ENCODE measurements at places on chromosomes 11 and 22.

DNA sequence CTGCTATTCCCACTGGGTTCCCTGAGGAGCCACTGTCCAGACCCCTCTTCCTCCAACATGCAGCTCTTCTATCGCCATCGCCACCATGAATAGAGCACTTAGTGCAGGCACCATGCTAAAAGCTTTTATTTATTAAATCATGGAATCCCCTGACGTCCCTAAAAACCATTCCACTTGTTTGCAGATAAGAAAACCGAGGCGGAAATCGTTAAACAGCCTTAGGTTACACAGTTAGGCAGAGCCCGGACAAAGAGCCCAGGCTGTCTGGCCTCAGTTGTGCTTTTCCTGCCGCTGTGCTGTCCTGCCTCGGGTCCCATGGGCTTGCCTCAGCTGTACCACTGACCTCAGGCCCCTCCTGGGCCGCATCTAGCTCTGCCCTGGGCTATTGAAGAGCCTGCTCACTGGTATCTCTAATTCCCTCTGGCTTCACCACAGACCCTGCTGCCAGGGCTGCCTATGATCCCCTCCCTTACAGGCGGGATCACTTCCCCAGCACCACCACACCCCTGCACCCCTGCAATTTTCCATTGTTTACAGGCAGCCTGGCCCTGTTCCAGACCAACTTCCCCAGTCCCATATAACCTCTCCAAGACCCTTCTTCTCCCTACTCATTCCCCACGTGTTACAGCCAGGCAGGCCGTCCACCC is 13.0 kb upstream of the TUB start:
- no peak for DNase-seq

- DNase-seq: no peak
These were observed 27.6 kb downstream of the RIBC2 start for GRCh38 chr22:45441138-45441537.

- DNase-seq: no peak
These were observed 74.2 kb downstream of the MYO7A start for GRCh38 chr11:77201991-77202841.

GRCh38 chr11:115933564-115933963 is 429.3 kb upstream of the CADM1 start:
- DNase-seq: no peak

DNA sequence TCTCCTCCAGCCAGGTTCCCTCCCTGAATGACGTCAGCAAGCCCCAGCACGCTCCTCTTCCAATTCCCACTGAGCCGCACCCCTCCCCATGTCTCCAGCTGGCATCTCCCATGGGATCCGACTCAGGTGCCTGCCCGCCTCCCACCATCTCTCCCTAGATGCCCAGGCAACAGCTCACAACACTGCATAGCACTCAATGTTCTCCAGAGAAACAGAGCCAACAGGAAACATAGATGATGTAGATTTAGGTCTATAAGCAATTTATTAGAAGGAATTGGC is 532.3 kb downstream of the BRD1 start:
- DNase-seq: no peak

DNA sequence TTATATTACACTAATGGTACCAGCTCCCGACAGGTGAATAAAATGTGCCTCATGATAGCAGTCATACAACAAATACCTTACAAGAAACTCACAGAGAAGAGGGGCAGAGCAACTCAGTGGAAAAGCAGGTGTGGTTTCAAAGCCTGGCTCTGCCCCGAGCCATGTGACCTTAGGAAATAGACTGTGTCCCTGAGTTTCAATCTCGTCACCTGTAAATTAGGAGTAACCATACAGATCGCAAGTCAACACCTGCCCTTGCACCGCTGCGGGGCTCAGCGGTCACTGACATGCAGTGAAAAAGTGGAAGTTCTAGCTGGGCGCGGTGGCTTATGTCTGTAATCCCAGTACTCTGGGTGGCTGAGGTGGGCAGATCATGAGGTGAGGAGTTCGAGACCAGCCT is 11.9 kb upstream of the MRTFA start:
- no peak for DNase-seq

- no peak for DNase-seq
These were observed 88.3 kb downstream of the NAV2 start for GRCh38 chr11:19800714-19801519.

DNA sequence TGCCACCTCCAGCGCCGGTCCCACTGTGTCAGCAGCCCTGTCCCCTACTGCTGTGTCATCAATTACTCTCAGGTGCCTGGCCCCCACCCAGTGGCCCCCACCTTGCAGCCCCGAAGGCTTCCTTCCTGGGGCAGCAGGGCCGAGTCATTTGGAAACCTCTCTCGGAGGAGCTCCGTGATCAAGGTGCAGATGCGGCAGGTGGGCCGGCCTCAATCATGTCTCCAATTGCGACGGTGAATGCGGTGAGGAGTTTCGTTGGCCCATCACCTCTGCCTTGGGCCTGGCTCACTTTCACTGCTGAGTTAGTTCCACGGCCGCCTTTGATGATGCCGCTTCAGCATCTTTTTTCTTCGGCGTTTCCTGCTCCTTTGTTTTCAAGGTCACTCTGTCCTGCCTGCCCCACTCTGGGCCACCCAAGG is 11.3 kb upstream of the CXCR5 start:
- no peak for DNase-seq

DNA sequence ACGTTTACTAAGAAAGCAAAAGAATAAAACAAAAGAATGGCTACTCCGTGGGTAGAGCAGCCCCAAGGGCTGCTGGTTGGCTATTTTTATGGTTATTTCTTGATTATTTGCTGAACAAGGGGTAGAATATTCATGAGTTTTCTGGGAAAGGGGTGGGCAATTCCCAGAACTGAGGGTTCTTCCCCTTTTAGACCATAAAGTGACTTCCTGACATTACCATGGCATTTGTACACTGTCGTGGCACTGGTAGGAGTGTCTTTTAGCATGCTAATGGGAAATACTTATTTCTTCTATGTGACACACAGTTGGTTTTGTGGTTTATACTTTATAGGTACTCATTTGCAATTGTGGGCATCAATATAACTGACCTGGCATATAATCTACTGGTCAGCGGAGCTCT is 56.3 kb downstream of the SLN start:
- no peak for DNase-seq

- DNase-seq: no peak
These were observed 56.6 kb upstream of the WNT7B start for GRCh38 chr22:46033256-46034200.

- DNase-seq: no peak
These were observed 11.6 kb downstream of the IL2RB start for GRCh38 chr22:37137903-37138665.

GRCh38 chr22:19871023-19871844 is 16.6 kb upstream of the GNB1L start:
- DNase-seq: no peak

DNA sequence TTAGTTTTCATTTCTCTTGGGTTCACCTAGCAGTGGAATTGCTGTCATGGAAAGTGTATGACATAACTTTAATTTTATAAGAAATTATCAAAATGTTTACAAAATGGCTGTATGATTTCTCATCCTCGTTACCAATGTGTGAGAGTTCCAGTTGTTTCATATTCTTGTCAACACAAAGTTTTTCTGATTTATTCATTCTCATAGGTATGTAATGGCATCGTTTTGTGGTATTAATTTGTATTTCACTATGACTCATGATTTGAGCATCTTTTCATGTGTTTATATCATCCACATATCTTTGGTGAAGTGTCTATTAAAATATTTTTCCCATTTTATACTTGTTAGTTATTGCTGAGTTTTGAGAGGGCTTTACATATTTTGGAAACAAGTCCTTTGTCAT is 5.5 kb downstream of the FAM111B start:
- DNase-seq: no peak

DNA sequence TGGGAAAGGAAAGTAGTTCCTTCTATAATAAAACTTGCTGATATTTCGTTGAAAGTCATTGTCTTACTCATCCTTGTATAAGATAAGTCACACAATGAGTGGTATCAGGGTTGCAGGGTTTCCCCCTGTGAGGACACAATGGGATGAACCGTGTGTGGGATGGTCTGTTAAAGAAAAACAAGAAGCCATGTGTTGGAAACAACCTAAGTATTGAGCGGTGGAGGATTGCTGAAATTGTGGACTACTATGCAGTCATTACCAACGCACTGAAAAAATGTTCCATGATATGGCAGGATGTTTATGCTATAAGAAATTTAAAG is 28.6 kb downstream of the PTPRJ start:
- no peak for DNase-seq

DNA sequence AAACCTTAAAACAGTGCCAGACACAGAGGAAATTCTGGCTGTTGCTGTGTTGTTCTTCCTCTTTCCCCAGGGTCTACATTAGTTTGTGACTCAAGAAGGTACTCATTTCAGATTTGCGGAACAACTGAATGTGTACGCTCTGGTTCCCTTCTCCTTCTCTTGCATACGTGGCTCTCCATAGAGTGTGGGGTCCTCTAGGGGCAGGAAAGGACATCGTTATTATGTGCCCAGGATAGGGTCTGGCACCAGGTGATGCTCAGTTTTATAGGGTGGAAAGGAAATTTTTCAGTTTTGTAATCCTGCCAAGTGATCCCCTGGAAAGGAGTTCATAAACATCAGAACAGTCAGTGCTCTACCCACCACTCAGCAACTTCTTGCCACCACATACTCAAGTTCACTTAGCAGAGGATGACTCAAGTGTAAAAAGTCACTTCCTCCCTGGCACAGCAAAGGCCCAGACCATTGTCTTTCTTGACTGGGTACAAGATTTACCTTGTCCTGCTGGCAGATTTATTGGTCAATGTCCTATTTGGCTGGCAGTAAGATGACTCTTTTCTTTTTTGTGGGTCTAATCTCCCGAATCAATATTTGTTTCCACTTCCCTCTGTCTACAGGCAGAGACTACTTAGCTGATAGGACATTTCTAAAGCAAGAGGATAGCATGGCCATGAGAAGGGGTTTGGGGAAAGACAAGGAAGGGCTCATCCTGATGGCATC is 246.0 kb upstream of the TENM4 start:
- DNase-seq: no peak

DNA sequence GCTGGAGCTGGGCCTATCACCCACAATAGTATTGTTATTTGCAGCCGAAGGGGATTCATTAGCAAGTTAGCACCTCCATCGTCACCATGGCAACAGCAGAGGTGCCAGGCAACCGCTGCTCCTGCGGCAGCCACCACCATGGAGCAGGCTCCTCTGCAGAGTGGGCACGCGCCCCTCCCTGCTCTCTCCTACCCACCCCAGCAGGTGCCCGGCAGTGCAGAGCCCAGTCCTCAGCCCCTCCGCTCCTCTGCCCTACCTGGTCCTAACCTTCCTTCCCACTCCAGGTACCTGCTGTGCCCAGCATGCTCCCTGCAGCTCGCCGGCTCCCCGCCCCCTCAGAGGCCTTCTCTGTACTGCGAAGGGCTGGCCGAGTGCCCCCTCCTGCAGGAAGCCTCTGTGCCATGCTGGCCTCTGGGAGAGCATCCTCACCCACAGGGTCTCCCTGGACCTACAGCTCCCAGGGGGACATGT is 3.6 kb downstream of the DUSP8 start:
- DNase-seq: no peak

DNA sequence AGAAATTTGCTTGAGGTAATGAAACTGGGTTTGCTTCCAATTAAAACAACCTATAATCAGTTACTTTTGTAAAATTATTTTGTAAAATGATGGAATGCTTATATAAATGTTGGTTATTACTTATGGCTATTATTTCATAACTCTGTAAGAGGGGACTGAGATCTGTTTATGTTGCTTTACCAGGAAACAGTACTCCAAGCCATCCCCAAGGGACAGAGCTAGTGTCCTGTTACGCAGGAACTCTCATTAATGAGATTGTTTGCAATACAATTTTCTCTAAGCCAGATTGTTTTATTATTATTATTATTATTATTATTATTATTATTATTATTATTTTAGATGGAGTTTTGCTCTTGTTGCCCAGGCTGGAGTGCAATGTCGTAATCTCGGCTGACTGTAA is 2.3 kb upstream of the NOX4 start:
- no peak for DNase-seq

DNA sequence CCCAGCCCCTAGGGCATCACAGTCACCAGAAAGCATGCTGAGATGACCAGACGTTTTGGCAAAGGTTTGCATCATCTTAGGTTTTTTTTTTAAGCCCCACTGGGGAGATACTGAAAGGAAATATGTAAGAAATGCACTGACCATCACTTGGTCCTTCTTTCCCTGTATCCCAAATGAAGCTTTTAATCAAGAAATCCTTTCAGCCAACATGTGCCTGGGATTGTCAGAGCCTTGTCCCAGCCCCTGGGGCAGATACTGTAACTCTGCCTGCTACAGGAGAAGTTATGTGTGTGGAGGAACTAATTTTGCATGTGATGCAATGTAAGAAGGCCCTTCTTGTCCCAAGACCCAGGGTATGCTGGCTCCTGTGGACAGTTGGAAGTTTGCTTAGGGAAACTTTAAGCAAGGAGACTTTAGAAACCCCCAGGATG is 65.6 kb downstream of the PPFIBP2 start:
- no peak for DNase-seq

DNA sequence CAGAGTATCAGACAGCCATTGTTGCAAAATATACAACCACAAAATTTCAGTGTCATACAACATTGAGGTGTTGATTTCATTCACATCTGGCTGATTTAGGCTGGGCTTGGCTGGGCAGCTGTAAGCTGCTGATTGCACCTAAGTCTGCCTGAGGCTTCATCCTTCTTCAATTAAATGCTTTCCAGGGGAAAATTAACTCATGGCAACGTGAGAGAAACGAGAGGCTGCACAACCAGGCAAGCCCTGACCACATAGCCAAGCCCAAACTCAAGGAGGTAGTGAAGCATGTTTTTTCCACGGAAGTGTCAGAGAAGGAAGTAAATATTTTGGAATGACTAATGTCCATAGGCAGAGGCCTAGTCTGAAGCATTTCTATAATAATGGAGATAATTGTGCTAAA is 273.8 kb upstream of the ZC3H12C start:
- DNase-seq: no peak

- no peak for DNase-seq
These were observed 79.3 kb upstream of the DRD2 start for GRCh38 chr11:113554526-113554925.

DNA sequence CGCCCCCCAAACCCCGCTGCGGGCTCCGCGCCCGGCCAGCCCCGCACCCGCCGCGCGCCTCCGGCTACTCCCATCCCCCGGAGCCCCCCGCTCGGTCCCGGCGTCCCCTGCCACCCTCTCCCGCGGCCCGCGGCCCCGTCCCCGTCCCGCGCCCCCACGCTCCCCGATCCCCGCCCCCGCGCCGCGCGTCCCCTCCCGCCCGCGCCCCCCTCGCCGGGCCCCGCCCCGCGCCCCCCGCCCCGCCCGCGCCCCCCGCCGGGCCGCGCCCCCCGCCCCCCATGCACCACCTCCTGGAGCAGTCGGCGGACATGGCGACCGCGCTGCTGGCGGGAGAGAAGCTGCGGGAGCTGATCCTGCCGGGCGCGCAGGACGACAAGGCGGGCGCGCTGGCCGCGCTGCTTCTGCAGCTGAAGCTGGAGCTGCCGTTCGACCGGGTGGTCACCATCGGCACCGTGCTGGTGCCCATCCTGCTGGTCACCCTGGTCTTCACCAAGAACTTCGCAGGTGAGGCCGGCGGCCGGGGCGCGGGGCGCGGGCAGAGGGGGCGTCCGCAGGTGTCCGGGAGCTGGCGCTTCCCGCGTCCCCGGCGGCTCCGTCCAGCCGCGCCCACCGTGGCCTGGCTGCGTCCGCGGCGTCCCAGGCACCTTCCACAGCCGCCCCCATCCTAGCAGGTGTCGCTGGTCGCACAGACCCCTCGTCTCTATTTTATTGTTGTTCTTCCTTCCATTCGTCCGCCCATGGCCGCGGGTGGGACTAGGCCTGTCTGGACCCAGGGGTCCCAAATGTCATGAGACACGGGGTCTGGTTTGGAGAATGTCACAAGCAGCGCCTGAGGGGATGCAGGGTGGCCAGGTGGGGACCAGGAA is at the start of gene PANX2:
TSS of gene PANX2 (plus strand) at position 279 of the 866 bp plus-strand sequence. CDS start at position 279, 0 bp downstream.
- no peak for DNase-seq

GRCh38 chr22:40263191-40263590 is 83.1 kb upstream of the ADSL start:
- DNase-seq: no peak
